ENCODE measurements at places on chromosomes 6 and 20. TPM values are rescaled to one million over a fixed set of nuclear protein-coding genes. Genes with fewer than 3 reads are reported as not detected.

Gene PACSIN1
- total RNA-seq, result not detected

Gene APCDD1L
- not detected for total RNA-seq

Gene NOX3
- not detected for total RNA-seq

Gene KIAA1755
- 0.22 TPM for total RNA-seq

Gene ZC3H12D
- total RNA-seq, result not detected

Gene COMMD7
- total RNA-seq, result 23.6 TPM

Gene DLL1
- total RNA-seq, result 9.5 TPM

Gene TREML2
- total RNA-seq, result not detected

Gene FNDC11
- total RNA-seq, result 1.2 TPM

Gene VGLL2
- total RNA-seq, result not detected

Gene CCDC170
- not detected for total RNA-seq

Gene ARFGEF3
- 1.7 TPM for total RNA-seq

Gene HMGA1
- total RNA-seq, result 27.2 TPM

Gene FOXF2
- under 0.01 TPM for total RNA-seq

Gene BPIFB6
- total RNA-seq, result not detected

Gene EYA4
- 0.09 TPM for total RNA-seq

Gene SLC17A9
- total RNA-seq, result 1.9 TPM

Gene SALL4
- 0.09 TPM for total RNA-seq

Data from dermis lymphatic vessel endothelial cell (primary cell).